ENCODE measurements at places on chromosomes 7 and 10. TPM values are rescaled to one million over a fixed set of nuclear protein-coding genes. Genes with fewer than 3 reads are reported as not detected.

Gene GNAI1
- total RNA-seq, result 23.2 TPM

GRCh38 chr7:99369767-99370391 is 4.7 kb upstream of the ARPC1B start:
- DNase-seq, result no peak

- no peak for DNase-seq
Observed at GRCh38 chr7:24926623-24927524, 53.1 kb downstream of the OSBPL3 start.

DNA sequence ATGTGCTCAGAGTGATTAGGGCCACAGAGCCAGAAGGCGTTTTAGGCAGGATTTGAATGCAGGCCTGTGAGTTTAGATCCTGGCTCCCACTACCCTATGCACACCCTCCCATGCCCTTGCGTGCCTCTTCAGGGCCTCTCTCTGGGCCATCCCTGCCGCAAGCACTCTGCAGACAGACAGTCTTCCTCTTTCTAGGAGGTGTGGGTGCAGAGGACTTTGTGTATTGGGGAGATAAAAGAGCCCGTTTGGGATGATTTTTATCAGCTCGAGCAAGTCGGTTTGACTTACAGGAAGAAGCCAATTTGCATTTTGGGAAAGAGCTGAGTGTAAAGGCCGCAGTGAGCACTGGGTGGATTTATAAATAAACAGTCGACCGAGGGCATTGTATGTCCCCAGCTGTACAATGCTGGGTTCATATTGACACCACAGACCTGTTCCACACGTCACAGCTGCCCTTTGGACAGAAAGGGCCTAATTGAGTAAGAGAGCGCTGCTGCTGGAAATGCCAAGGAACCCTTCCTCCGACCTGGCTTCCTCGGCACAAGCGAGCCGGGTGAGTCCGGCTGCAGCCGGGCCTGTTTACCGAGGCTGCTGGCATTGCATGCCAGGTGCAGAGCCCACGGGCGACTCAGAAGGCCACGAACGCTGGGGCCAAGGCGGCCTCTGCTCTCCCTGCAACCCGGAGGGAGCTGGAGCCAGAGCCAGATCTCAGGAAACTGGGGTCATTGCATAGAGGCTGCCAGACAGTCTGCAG is 25.1 kb downstream of the ZMIZ1 start:
- DNase-seq, result peak; percentile 67

GRCh38 chr7:113198226-113198625 is 79.9 kb upstream of the SMIM30 start:
- no peak for DNase-seq

GRCh38 chr7:14579971-14580370 is 322.6 kb downstream of the DGKB start:
- no peak for DNase-seq

GRCh38 chr10:45199205-45199740 is 116.1 kb downstream of the OR13A1 start:
- DNase-seq, result no peak

DNA sequence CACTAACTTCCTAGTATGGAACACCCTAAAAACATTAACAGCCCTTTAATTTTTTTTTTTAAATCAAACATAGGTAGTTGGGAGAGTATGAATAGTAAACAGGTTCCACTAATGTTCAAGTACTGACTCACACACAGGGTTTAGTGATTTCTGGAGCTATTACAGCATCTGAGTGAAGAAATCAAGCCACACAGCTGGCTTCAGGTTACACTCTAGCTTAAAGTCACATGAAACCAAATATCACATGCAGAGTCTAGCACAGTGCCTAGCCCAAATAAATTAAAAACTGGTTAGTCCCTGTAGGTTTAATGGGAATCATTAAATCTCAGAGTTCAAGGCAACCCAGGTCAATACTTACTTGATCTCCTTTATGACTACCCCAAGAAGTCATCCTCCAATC is 11.6 kb downstream of the PANK1 start:
- DNase-seq, result no peak
